Naive thymus-derived CD8-positive, alpha-beta T cell (primary cell): ENCODE measurements at places on chromosomes 4 and X. TPM values are rescaled to one million over a fixed set of nuclear protein-coding genes. Genes with fewer than 3 reads are reported as not detected.

DNA sequence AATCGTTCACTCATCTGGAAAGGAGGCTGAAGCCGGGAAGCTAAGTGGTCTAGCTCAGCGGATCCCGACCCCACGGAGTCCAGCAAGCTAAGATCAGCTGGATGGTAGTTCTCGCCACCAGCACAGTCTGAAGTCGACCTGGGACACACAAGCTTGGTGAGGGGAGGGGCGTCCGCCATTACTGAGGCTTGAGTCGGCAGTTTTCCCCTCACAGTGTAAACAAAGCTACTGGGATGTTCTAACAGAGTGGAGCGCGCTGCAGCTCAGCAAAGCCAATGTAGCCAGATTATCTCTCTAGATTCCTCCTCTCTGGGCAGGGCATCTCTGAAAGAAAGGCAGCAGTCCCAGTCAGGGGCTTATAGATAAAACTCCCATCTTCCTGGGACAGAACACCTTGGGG is 555.4 kb downstream of the BCOR start:
- DNase-seq: no peak

- no peak for DNase-seq
These were observed 79.1 kb downstream of the AMOT start for GRCh38 chrX:112761242-112762207.

- DNase-seq: no peak
These were observed 15.3 kb upstream of the ANXA5 start for GRCh38 chr4:121712001-121712651.

- DNase-seq: no peak
These were observed 4.5 kb upstream of the ZNF732 start for GRCh38 chr4:309807-310206.

Gene ITIH6
- not detected for polyA plus RNA-seq

Gene FGF2
- not detected for polyA plus RNA-seq

DNA sequence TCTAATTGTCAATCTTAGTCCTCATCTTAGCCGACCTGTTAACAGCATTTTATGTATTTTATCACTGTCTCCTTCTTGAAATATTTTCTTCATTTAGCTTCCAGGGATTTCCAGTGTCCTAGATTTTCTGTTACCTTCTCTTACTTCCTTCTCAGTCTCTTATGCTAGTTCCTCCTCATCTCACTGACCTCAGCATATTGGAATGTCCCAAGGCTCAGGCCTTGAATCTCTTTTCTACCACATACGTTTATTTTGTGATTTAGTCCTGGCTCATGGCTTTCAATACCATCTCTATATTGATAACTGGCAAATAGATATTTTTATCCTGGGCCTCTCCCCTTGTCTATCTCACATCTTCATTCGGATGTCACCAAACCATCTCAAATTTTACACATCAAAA is 61.1 kb downstream of the IQCM start:
- no peak for DNase-seq

GRCh38 chr4:2497324-2497723 is 28.4 kb downstream of the RNF4 start:
- DNase-seq: no peak

GRCh38 chrX:153706799-153707198 is 17.4 kb downstream of the BCAP31 start:
- no peak for DNase-seq

DNA sequence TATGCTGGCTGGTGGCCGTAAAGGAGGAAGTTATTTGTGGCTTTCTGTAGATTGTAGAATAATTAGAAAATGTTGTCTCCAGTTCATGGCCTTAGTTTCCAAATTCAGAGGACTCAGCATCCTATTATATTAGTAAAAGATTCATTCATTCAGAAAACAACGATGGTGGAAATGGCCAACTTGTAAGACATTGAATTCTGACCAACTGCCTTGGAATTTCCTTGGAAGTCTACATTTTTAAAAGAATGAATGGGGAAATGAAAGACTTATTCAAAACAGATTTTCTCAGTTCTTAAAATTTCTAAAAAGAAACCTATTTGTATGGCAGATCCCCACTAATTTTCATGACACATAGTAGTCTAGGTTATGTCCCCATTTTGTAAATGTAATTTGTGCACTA is 561.5 kb downstream of the ANKRD50 start:
- DNase-seq: no peak

GRCh38 chr4:16124232-16124631 is 40.4 kb upstream of the PROM1 start:
- DNase-seq: no peak

Gene VCX2
- polyA plus RNA-seq: not detected

DNA sequence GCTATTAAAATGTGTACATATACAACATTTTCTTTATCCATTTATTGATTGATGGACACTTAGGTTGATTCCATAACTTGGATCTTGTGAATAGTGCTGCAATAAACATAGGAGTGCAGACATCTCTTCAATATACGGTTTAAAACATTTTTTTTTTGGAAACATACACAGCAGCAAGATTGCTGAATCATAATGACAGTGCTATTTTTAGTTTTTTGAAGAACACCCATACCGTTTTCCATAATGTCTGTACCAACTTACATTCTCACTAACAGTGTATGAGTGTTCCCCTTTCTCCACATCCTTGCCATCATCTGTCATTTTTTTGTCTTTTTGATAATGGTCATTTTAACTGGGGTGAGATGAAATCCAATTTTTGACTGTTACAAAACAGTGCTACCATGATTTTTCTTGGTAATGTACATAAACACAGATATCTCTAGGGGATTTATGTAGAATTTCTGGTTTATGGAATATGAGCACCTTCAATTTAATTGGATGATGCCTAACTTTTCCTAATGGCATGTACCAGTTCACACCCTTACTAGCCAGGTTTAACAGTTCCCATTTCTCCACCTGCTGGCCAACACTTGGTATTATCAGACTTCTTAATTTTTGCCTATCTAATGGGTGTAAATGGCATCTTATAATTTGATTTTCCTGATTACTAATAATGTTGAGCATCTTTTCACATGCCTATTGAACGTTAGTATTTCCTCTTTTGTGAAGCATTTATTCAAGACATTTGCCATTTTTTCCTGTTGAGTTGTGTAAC is 21.0 kb upstream of the TMSB15B start:
- DNase-seq: no peak

DNA sequence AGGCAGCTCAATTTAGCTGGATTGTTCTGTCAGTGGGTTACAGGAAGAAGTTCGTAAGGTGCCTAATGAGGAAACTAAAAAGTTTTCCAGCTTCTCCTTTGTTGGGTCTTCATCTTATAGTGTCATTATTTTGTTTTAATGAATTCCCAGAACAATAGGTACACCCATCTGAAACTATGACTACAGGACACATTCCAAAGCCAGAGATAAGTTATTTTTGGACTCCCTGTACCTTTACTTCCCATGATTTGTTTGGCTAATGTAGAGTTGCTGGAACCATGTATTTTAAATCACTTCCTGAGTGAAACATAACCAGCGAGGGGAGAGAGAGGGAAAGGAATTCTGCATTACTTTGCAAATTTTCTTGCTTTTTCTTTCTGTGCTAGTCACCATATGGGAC is 114.0 kb downstream of the CLCN5 start:
- DNase-seq: no peak

DNA sequence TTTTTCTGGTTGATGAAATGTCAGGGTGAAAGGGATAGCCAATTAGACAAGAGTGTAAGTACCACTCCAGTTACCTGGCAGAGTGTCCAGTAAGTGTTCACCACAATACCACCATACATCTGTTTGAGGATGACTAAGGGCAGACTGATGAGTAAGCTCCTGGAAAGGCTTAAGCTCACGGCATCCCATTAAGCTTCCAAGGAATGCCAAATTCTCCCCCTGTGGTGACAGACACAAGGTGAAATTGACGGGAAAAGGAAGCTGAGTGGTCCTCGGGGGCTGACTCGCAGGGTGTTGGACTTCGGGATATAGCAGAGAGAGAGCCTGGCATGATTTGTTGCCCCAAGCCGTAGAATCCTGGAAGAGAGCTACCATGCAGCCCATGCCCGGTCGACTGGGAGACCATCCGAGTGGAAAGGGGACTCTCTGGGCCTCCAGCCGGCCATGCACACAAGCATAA is 7.6 kb upstream of the BST1 start:
- no peak for DNase-seq

DNA sequence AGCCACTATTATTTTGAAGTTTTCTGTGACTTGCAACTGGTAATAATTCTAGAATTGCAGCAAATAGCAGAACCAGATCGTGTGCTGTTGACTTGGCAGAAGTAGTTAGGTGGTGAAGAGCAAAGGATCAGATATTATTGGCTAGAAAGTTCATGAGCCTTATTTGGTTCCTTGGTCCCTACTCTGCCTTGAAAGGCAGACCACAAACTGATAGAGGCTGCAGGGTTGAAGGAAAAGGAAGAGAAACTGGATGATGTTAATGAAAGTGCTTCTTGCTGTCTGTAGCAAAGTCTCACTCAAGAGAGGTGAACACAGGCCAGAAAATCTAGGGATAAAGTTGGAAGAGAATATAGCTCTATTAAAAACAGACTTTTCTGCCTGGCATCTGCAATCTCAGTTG is 41.2 kb upstream of the RNF150 start:
- DNase-seq: no peak
